ENCODE measurements at places on chromosomes 5 and 9.
A peak's percentile ranks its signal among the peaks of the same experiment; 100 is the strongest.

DNA sequence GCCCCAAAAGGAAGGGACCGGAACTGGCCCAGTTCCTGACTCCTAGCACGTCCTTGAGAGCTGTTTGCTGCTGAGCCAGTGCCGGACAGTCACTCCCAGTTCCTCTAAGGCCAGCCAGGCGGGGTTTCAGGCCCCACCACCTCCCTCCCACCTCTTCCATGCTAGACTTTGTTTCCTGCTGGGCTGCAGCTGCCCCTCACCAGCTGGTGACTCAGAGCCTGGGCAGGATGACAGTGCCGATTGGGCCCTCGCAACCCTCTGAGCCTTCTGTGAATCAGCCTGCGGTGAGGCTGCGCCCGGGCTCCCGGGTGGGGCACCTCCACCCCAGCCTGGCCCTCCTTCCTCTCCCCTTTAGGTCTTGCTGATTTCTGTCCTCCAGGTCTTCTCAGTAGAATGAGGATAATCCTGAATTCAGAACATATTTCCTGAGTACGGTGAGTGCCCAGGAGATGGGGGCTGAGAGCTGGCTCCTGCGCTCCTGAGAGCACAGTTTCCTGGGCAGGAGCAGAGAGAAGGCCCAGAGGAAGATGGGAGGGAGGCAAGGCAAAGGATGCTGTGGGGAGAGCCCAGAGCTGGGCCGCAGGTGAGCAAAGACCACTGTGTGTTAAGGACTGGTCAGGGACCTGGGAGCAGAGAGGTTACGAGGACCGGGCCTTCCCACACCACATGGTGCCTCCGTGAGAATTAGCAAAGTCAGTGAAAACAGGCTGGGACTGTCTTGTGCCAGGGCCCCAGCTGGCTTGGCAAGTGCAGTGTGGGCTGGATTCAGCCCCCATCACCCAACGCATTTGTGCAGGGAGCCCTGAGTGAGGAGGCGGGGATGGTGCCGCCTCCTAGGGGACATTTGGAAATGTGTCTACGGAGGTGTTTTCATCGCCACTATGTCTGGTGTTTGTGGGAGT is 32.9 kb upstream of the STXBP1 start:
- DNase-seq, result peak; percentile 93

GRCh38 chr5:43646992-43647391 is 44.0 kb downstream of the NNT start:
- peak; percentile 11 for DNase-seq

DNA sequence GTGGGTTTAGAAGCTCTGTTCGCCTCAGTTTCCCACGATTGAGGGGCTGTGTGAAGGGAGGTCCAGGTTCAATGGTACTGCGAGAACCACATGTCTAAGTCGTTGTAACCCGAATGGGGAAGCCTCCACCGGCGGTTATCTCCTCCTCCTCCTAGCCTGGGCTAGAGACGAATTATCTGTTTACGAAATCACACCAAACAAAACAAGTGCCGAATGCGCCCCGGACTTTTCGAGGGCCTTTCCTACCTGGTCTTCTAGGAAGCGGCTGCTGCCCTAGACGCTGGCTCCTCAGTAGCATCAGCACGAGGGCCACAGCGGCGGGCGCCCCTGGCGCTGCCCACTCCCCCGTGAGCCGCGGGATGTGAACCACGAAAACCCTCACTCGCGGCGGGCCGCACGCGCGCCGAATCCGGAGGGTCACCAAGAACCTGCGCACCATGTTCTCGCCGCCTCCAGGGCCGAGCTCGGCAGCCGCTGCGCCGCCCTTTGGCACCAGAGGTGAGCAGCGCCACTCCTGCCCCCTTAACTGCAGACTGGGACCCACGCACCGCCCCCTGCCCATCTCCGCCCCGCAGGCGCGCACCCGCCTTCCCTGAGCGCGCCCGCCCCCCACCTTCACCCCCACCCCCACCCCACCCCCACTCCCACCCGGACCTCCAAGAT is at the start of gene CDKN2A:
Gene CDKN2A, minus strand, starts transcription at position 500 of the 663 bp plus-strand sequence.
- peak; percentile 42 for DNase-seq

DNA sequence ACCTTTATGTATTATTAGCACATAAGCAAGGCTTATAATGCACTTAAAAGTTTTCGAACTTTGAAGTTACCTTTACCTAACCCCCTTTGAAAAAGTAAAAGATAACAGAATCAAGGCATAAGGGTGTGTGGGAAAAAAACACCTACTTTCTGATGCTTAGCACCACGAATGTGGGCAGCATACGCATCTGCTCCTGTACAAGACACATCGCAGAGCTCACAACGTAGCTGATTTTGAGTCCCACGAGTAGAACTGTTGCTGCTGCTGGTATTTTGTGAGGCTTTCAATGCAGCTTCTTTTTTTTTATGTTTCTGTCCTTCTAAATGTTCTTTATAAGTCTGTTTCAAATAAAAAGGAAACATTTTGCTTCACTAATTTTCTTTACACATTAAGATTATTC is 40.8 kb downstream of the ZFR start:
- no peak for DNase-seq

Data from hematopoietic multipotent progenitor cell treated with erythropoietin and hydrocortisone succinate and interleukin-3 and kit ligand, for 8 days (in vitro differentiated cells).